Stimulated activated CD4-positive, alpha-beta T cell treated with anti-CD3 and anti-CD28 coated beads, Interleukin-15, amount 100 ng/mL, for 24 hours (primary cell): ENCODE measurements at places on chromosomes 13 and 19.

DNA sequence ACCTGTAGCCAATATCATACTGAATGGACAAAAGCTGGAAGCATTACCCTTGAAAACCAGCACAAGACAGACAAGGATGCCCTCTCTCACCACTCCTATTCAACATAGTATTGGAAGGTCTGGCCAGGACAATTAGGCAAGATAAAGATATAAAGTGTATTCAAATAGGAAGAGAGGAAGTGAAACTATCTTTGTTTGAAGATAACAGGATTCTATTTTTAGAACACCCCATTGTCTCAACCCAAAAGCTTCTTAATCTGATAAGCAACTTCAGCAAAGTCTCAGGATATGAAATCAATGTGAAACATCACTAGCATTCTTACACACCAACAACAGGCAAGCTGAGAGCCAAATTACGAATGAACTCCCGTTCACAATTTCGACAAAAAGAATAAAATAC, 17.8 kb upstream of the CCNA1 start:
- no peak for DNase-seq

DNA sequence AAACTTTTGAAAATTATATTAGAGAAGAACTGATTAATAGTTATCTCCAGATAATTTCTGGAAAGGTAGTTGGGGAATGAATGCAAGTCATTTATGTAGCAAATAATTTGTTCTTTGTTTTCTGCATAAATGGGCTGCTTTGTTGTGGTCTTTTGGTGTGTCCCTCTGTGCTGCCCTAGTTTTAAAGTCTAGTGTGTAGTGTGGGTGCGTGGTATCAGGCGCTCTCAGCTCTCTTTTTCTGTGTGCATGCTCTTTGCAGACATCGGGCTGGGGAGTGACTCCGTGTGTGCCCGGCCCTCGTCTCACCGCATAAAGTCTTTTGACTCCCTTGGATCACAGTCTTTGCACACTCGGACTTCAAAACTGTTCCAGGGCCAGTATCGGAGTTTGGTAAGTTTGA, 94.5 kb downstream of the ARHGEF7 start:
- DNase-seq: no peak

DNA sequence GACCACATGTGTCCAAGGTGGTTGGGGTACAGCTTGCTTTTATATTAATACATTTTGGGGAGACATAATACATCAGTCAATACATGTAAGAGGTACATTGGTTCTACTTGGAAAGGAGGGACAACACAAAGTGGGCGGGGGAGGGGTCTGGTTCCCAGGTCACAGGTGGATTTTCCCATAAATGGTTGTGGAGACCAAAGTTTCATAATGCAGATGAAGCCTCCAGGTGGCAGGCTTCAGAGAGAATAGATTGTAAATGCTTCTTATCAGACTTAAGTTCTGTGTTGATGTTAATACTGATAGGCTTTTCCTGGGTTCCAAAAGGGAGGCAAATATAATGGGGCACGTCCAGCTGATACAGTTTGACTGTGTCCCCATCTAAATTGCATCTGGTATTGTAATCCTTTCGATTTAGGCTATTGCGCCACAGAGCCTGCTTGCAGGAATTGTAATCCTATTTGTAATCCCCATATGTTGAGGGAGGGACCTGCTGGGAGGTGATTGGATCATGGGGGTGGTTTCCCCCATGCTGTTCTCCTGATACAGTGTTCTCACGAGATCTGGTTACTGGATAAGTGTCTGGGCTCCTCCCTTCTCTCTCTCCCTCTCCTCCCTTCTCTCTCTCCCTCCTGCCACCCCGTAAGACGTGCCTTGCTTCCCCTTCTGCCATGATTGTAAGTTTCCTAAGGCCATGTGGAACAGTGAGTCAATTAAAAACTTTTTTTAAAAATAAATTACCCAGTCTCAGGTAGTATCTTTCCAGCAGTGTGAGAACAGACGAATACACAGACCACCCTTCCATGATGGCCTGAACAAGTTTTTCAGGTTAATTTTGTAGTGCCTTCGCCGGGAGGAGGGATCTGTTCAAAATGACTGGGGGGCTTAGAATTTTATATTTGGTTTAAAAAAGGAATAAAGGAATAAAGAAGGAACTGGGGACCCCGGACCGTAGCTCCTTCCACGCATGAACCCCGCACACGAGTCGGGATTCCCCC, 44.9 kb downstream of the ZNF823 start:
- DNase-seq: no peak

DNA sequence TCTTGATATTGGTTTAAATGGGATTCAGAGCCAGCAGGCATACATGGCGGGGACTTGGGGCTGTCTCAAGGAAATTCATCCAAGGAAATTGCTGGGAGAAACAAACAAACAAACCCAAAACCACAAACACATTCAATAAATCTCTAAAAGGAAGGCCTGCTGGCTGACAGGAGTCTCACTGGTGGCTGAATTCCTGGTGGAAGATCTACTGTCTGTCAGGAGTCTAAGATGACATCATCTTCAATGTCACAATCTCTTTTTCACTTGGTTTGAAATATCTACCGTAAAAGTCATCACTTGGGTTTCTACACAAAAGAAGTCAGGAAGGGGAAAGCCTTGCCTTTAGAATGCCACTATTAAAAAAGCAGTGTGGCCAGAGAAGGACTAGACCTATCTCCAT, 87.9 kb downstream of the KLF5 start:
- no peak for DNase-seq

DNA sequence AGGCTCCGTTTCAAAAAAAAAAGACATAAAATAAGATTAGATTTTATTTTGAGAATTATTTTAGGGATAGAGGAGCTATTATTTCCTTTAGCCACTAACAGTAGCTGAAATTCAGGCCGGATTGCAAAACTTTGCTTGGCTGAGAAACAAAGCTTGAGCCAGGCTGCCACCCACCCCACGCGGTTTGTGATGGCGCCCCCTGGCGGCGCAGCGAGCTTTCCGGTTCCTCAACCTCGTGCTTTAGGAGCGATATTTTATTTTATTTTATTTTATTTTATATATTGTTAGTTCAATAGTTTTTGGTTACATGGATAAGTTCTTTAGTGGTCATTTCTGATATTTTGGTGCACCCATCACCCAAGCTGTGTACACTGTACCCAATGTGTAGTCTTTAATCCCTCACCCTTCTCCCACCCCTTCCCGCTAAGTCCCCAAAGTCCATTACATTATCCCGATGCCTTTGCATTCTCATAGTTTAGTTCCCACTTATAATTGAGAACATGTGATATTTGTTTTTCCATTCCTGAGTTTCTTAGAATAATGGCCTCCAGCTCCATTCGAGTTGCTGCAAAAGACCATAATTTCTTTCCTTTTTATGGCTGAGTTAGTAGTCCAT, 19.8 kb upstream of the CEACAM4 start:
- peak; percentile 74 for DNase-seq

GRCh38 chr13:95814495-95814894, 137.6 kb downstream of the DNAJC3 start:
- no peak for DNase-seq

DNA sequence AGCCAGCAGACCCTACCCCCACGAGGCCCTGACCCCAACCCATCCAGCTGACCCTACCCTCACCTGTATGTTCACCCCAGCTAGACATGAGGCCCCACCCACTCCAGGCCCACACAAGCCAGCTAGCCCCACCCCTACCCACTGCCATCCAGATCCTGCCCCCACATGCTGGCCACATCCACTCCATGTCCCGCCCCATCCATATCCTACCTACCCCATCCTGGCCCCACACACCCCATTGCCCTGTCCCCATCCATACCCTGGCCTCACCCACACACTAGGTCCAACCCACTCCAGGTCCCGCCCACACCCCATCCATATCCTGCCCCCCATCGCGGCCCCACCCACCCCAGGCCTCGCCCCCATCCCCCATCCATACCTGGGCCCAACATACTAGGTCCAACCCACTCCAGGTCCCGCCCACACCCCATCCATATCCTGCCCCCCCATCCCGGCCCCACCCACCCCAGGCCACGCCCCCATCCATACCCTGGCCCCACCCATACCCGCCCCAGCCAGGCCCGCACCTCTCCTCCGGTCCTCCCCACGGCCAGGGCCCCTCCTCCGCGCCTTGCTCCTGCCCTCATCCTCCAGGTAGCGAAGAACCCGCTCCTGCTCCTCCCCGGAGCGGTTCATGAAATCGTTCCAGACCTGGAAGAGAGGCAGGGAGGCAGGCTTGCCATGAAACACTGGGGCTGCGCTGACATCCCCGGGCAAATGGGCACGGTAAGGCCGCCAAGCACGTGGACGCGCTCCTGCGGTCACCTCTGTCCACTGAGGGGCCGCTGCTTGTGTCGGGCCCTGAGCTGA, 7.2 kb downstream of the RNU6-9 start:
- DNase-seq: peak; percentile 43

DNA sequence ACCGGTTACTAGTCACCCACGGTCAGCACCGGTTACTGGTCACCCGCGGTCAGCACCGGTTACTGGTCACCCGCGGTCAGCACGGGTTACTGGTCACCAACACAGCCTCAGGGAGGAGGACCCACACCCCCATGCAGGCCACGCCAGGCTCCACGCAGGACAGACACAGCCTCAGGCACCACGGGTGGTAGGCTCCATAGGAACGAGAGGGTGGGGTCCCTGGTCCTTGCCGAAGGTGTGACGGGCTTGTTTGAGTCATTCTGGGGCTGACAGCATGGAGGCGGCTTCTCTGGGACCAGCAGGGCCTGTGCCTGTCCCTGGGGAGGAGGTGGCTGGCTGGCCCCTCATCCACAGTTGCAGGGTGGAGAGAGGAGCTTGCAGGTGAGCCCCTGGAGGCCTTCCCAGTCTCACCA, 122.8 kb upstream of the SOX1 start:
- no peak for DNase-seq

DNA sequence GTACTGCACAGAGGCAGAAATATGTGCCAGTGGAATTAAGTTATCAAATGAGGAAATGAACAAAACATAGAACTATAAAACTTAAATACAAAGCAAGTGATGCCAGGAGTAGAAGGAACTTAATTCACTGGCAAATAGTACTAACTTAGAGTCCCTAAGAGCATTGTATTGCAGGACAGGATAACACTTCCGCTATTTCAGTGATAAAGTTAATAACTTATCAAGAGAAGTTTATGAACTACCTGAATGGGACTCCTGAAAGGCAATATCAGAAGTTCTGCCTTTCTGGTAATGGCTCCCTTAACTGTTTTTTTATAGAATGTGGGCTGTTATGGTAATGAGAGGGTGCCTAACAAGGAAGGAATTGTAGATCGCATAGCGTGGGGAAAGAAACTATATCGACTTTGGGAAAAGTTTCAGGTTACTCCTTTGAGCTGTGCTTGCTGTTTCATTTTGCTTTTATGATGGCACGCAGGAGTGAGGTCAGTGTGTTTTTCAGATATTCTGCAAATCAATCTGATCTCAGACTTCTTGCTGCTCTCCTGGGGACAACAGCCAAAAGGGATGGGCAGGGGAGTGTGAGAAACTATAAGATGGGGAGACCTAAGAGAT, 95.3 kb upstream of the MLNR start:
- DNase-seq: no peak

GRCh38 chr19:10603873-10604459, 16.9 kb upstream of the AP1M2 start:
- peak; percentile 34 for DNase-seq

DNA sequence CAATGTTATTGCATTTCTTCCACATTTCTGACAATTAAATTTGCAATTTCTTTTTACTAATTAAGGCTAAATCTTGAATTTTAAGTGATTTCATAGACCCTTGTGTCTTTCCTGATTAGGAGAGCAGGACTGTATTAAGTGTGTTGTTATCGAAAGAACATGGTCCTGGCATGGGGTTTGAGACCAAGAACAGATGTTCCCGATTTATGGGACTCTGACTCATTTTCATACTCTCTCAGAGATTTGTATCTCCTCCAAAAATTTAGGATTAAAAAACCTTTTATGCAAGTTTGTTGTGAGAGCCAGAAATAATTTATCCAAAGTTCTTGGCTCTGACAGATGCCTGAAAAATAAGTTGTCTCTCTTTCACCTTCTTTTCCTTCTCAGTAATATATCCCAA, 589.3 kb upstream of the ARGLU1 start:
- DNase-seq: no peak

GRCh38 chr13:79457948-79458347, 23.0 kb upstream of the NDFIP2 start:
- DNase-seq: peak; percentile 16

- no peak for DNase-seq
Measured at GRCh38 chr19:45897261-45897812, 5.1 kb downstream of the MYPOP start.

DNA sequence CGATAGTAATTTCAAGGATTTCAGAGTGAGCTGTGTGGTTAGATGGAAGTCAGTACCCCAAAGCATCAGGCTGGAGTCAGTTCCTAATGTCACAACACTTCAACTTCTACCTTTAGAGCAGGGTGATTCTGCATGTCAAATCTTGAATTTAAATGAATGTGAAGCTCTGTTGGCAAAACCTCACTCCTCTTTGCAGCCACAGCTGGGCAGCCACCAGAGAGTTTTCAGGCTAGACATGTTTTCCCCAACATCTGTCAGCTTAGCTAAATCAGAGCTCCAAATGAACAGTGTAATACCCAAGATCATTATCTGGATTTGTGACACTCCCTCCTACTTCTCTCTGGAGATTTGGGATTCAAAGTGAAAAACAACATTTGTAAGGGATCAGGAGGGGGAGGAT, 33.7 kb upstream of the OLFM4 start:
- DNase-seq: no peak

DNA sequence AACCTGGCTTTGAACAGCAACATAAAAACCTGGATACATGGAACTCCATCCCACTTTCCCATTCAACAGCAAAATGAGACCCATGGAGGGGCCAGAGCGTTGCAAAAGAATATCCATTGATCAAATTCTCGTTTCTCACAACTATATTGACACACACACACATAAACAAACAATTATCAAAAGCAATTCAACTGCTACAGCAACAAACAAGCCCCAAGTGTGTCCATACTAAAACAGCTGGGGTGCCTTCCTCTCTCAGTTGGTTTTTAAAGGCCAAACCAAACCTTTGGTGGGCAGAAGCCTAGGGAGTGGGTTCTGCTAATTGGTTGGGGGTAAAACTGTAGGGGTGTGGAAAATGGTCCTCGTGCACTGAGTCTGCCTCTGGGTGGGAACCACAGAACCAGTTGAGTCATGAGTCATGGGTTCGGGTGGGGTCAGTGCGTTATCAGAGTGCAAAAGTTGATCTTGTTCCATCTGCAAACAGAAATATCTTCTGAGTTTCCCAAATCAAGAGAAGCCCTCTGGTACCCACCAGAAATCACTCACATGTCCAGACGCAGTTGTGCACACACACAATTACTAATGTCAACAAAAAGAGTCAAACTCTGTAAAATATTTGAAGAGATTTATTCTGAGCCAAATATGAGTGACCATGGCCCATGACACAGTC, 18.5 kb downstream of the GPR42 start:
- no peak for DNase-seq

DNA sequence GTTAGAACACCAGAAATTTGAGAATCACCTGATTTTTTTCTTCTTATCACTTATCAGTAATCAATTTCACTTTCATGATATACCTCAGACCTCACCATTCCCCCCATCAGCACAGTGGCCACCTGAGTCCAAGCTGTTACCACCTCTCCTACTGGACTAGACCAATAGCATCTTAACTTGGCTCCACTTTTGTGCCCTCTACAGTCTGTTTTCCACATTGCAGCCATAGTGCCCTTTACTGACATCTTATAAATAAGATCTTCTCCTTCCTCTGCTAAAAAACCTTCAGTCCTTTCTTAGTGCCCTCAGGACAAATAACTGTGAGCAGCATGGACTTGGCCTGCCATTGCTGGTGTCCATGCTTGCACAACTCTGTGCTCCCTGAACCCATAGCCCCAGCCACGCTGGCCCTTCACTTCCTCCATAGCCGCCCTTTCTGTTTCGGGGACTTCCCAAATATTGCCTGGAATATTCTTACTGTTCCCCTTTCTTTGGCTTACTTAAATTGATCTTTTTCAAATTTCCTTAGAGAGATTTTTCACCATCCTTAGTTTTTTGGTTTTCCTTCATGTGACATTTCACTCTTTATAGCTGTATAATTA, 380.8 kb downstream of the LMO7 start:
- peak; percentile 26 for DNase-seq
